Esophagus mucosa (tissue), 1 donor: ENCODE measurements at places on chromosomes 16 and 17.

DNA sequence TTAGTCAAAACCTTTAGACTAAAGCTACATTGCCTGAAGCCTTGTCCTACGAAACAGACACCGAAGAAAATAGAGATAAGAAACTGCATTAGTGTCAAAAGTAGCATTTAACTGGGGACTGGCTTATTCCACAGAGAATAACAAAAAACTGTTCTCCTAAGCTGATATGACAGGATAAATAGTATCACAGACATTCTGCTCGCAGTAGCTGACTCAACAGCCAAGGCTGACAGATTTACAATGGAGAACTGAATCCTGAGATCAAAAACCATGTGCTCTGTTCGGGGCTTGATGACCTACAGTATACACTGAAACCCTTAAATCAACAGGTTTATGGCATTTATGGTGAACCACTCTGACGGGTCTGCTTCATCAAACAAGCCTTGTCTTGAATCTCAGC lies 25.5 kb downstream of the ADAMTS18 start:
- no peak for ATAC-seq

DNA sequence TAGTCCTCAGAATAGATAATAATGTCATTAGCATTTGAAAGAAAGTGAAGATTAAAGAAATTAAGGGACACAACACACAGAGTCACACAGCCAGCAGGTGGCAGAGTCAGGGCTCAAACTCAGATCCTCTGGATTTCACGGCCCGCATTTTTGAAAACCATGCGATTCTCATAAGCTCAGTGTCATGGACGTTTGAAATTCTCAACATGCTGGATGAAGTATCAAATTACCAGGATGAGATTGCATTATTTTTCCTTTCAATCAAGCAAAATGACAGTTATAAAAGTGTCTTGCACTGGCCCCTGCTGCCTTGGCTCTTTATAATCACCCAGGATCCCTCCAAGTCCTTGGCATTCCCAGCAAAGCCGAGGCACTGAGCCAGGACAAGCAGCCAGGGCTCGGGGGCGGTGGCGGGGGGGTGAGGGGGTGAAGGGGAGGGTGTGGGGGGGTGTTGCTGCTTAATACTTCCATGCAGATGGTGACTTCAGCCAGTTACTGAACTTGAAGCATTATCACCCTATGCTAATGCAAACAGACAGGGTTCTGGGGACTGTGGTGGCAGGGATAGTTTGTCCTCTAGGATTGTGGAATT lies 6.6 kb upstream of the BMERB1 start:
- ATAC-seq = no peak

DNA sequence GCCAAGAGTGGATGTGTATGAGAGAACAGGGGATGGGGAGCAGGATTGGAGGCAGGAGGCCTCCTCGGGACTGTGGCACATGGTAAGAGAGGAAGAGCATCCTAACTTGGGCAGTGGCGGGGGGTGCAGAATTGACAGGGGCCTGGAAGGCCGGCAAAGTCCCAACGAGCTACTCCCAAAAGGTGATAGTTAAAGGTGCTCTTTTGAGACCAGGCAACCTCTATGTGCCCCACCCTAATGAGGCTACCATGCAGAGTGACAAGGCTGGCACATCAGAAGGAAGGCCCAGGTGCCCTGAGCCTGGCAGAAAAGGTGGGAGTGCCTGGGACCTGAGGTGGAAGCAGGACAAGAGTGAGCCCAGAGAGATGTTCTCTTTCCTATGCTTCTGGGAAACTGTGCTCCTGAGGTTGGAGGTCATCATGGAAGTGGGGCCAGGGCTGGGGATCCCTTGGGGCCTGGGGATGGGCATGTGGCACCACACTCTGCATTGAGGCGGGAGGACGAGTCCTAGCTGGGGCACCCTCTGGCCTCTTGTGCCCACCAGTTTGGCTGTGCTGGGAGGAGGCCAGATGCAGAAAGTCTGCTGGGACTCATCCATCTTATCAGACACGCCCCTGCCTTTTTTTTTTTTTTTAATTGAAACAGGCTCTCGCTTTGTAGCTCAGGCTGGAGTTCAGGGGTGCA lies 5.9 kb downstream of the RAB11FIP4 start:
- ATAC-seq = no peak

GRCh38 chr17:38848557-38848891 lies 5.0 kb downstream of the RPL23 start:
- no peak for ATAC-seq

- ATAC-seq = no peak
Observed at GRCh38 chr16:79757968-79758367, 157.4 kb upstream of the MAF start.
